A673 (cell line): ENCODE measurements at places on chromosomes 12 and 14. TPM values are rescaled to one million over a fixed set of nuclear protein-coding genes. Genes with fewer than 3 reads are reported as not detected.

Gene TOMM20L
- total RNA-seq = not detected in 2 replicates

GRCh38 chr12:101763246-101763931, 24.1 kb upstream of the SYCP3 start:
- no peak for DNase-seq

GRCh38 chr12:123834845-123835244, 72.7 kb downstream of the DNAH10 start:
- DNase-seq = no peak

DNA sequence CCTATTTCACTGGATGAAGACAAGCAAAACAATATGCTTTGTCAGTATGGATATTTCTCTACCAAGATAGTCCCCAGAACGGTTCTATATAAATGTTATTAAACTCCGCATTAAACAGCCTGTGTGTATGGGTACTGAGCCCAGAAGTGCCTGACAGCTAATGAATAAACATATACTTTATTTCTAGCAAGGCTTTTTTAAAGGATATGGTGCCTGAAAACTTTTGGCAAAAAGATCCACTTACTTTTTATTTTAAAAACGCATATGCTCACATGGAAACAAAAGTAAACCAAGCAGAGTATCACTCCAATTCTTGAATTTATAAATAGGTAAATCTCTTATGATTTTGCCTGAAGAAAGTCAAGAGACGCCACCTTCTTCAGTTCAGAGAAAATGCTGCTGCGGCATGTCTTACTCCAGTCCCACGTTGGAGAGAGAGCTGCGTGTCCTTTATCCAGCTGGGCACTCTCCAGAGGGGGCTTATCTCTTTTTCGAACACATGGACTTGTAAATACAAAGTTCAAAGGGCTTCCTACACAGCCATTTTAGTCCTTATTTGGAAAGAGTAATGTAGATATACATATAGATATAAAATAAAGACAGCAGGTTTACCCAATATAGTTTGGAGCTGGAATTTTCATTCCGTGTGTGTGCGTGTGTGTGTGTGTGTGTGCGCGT, 264.2 kb downstream of the ADAMTS20 start:
- DNase-seq = no peak

Gene SERPINA9
- not detected in 2 replicates for total RNA-seq

Gene SOX5
- total RNA-seq = 11.9 and 16.5 TPM in 2 replicates

Gene OR4K14
- not detected in 2 replicates for total RNA-seq

Gene TMTC2
- 3.3 and 3.7 TPM in 2 replicates for total RNA-seq

GRCh38 chr12:97167598-97167997, 260.5 kb downstream of the NEDD1 start:
- no peak for DNase-seq

Gene SLC41A2
- 0.24 and 0.35 TPM in 2 replicates for total RNA-seq
